Activated T-cell treated with anti-CD3 and anti-CD28 coated beads, Interleukin-2, amount 50 U/mL, for 72 hours (primary cell): ENCODE measurements at places on chromosomes 2 and 18. TPM values are rescaled to one million over a fixed set of nuclear protein-coding genes. Genes with fewer than 3 reads are reported as not detected.

GRCh38 chr2:25435421-25435820 is 93.7 kb upstream of the DNMT3A start:
- H3K27ac ChIP-seq, result no peak overlapping the region
- no peaks in the 10 kb centered on the region for H3K27me3 ChIP-seq
- peaks cover 11% of the 10 kb centered on the region for H3K4me1 ChIP-seq
- H3K36me3 ChIP-seq, result no peaks in the 10 kb centered on the region
- no peak overlapping the region for H3K4me3 ChIP-seq

- no peak overlapping the region for H3K27ac ChIP-seq
- H3K27me3 ChIP-seq, result no peaks in the 10 kb centered on the region
- H3K4me3 ChIP-seq, result no peak overlapping the region
These were observed 76.1 kb downstream of the SMIM21 start for GRCh38 chr18:75351409-75351808.

- H3K27me3 ChIP-seq, result no peaks in the 10 kb centered on the region
- H3K4me1 ChIP-seq, result peaks cover 7% of the 10 kb centered on the region
- DNase-seq, result no peak
- peak overlapping the region; percentile 40 for H3K27ac ChIP-seq
These were observed 15.2 kb downstream of the MRPL35 start for GRCh38 chr2:86214503-86214832.

DNA sequence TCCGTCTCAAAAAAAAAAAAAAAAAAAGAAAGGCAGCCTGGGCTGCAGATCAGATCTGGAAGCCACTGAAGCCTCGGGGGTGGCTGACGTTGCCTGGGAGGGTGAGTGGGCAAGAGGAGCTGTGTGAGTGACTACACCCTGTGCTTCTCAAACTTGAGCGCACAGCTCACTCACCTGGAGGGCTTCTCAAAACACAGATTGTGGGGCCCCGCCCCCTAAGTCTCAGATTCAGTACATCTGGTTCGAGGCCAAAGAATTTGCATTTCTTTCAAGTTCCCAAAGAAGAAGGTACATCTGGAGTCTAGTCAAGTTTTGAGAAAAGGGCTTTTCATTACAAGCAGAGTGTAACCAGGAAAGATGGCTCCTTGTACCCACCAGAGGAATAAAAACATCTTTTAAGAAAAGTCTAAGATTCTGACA is 97.7 kb upstream of the CAB39 start:
- no peaks in the 10 kb centered on the region for H3K36me3 ChIP-seq
- H3K27me3 ChIP-seq, result no peaks in the 10 kb centered on the region
- peak overlapping the region; percentile 63 for H3K27ac ChIP-seq
- peak overlapping the region; percentile 68 for H3K4me3 ChIP-seq

DNA sequence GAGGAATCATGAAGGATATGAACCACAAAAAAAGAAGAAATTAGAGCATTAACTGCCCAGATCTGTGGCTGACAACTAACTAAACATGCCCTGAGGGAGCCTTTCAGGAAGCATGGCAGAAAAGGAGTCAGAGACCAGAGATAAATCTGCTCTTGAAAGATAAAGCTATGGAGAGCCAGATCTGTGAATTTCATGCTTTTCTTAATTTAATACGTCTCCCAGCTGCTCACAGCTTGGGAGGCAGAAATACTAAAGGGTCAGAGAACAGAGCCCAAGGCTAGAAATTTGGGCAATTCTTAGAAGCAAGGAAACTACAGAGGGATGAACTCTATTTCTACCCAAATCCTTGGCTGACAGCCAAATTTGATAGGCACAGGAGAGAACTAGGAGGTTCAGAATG is 223.0 kb upstream of the DPP10 start:
- no peak overlapping the region for H3K4me3 ChIP-seq
- DNase-seq, result no peak
- H3K4me1 ChIP-seq, result no peaks in the 10 kb centered on the region

DNA sequence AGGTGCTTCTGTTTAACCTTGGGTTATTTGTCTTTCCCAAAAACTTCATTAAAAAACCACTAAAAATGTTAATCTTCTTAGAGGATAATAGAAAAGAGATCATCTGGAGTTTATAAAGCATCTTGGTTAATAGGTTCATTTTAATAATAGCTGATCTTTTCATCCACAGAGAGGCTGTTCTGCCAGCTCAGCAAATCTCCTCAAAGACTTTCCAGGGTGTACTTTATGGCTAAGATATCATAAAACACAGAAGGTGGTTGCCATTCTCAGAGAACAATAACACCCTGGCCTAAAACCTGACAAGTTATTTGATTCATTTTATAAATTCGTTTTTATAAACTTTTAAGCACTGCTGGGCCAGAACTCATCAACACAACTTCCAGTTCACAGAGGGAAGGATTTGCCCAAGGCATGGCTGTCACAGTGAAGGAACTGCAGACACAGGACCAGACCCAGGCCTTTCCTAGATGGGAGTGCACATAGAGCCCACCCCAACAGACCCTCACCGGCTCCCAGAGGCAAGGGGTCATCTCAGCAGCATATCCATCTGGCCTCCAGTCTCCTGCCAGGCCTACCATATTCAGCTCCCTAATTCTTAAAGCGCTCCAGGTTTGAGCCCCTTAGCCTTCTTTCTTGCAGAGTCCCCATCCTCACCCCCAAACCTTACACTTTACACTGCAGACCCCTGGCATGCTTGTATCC is 203.4 kb upstream of the RAB6C start:
- no peaks in the 10 kb centered on the region for H3K36me3 ChIP-seq
- H3K27ac ChIP-seq, result no peak overlapping the region
- H3K4me3 ChIP-seq, result no peak overlapping the region
- no peaks in the 10 kb centered on the region for H3K4me1 ChIP-seq
- H3K27me3 ChIP-seq, result no peaks in the 10 kb centered on the region
- no peak for DNase-seq

DNA sequence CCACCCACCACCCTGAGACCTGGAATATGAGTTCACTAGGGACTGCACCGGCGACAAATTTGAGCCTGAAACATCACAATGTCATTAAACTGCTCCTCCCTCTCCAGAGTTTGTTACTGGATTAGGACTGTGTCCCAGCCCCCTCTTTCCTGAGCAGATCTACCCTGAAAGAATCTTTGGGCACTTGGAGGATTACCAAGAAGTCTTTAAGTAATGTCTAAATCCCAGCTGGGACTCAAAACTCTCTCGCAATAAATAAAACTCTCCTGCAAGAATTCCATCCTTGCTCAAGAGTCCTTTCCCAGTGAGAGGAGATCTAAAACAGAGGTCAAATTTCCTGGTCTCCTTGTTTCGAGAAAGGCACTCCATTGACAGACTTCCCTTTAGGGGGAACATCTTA is 20.9 kb downstream of the GKN2 start:
- H3K36me3 ChIP-seq, result no peaks in the 10 kb centered on the region
- DNase-seq, result no peak
- H3K4me3 ChIP-seq, result no peak overlapping the region

DNA sequence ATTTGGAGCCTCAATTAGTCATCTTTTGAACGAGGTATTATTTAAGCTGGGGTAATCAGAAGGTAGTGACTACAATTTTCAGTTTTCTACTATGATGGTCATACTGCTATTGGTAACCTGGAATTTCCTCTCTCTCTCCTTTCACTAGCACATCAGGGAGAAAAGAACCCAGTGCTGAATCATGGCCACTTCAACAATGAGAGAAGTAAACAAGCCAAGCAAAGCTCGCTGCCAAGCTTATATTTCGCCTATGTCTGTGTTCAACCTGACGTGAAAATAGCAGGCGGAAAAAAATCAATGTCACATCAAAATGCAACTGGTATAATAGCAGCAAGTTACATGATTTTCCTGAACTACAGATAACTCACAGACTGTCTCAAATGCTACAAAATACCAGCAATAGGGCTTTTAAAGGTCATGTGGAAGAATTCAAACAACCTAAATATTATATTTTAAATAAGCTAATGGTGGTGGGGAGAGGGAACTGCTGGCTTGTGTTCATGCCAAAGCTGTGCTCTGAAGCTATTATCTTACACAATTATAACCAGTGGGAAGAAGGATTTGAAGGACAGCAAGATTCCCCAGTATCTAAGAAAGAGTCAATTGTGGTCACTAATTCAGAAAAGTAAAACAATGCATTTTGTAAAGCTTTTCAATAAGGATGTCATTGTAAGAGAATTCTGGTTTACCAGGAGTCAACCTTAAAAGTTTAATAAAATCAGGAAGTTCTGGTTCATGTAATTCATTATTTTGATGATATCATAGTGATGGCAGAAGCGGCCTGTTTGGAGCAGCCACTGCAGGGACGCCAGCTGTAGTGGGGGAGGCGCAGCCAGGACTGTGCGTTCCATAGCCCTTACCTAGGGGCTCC is 38.0 kb downstream of the RNF152 start:
- peaks cover 19% of the 10 kb centered on the region for H3K27me3 ChIP-seq
- H3K27ac ChIP-seq, result no peak overlapping the region
- H3K4me3 ChIP-seq, result no peak overlapping the region
- no peaks in the 10 kb centered on the region for H3K36me3 ChIP-seq

DNA sequence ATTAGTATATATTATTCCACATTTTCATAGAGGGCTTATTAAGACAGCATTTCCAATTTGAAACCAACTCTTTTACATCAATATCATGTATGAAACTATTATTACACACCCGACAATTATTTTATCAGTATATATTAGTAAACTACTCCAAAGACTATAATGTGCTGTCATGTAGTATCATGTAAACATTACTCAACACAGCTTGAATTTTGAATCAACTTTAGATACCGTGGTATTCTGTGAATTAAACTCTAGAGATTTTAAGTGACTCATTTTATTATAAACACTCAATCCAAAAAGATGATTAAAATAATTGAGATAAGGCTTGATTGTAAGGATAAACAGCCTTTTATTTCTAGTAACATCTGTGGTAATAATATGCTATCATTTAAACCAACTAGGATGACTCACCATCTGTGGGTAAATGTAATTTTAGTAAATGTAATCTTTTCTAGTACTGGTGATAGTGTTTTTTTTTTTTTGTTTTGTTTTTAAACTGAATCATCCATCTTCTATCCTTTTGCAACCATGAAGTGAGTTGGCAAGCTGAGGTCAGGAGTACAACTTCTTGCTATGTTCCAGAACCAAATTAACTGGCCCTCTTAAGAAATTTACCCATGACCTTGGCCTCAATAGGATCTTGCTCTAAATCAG is 144.3 kb upstream of the SMAD7 start:
- DNase-seq, result no peak
- peaks cover 8% of the 10 kb centered on the region for H3K4me1 ChIP-seq
- no peaks in the 10 kb centered on the region for H3K27me3 ChIP-seq
- H3K27ac ChIP-seq, result no peak overlapping the region
- H3K36me3 ChIP-seq, result peaks cover 10% of the 10 kb centered on the region

DNA sequence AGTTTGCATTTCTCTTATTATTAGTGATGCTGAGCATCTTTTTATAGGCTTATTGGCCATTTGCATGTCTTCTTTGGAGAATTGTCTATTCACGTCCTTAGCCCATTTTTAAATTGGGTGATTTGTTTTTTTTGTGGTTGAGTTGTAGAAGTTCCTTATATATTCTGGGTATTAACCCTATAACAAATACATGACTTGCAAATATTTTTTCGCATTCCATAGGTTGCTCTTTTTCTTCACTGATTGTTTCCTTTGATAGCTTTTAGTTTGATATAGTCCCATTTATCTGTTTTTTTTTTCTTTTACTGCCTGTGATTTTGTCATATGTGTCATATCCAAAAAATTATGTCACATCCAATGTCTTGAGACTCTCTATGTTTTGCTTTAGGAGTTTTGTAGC is 243.6 kb downstream of the GPD2 start:
- H3K4me3 ChIP-seq, result no peak overlapping the region
- H3K4me1 ChIP-seq, result no peaks in the 10 kb centered on the region
- no peak overlapping the region for H3K27ac ChIP-seq
- DNase-seq, result no peak
- peaks cover 12% of the 10 kb centered on the region for H3K27me3 ChIP-seq
- no peaks in the 10 kb centered on the region for H3K36me3 ChIP-seq

DNA sequence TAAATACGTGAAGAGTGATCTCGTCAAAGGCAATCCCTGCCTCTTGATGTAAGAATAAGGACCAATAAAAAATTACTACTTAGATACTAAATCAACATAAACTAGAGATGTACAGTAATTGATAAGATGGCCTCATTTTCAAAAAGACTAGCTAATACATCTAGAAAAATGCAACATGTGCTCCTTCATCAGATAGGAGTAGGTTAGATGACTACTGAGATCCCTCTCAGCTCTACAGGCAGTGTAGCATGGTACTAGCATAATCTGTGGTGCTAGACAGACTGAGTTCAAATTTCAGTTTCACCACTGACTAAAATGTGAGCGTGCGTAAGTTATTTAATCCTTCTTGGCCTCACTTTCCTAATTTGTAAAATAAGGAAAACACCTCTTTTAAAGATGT is 82.6 kb upstream of the FRZB start:
- H3K27ac ChIP-seq, result no peak overlapping the region
- H3K4me1 ChIP-seq, result peaks cover 8% of the 10 kb centered on the region
- DNase-seq, result no peak
- H3K27me3 ChIP-seq, result no peaks in the 10 kb centered on the region
- H3K4me3 ChIP-seq, result no peak overlapping the region

DNA sequence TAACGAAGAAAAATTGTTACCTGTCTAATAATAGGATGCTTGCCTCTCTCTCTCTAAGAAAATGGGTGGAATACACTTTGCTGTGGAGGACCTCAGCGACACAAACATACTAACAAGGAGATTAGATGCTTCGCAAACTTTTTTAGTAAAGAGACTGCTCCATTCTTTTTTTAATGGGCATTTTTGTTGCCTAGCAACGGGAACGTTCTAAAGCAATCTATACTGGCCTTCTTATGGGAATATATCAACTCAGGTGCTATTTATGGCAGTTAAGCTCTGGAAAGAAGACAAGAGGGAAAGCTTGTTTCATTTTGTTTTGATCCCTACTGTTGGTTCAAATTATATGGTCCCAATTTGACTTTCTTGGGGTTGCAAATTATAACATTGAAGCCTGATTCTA is 86.8 kb upstream of the CBLN2 start:
- H3K36me3 ChIP-seq, result no peaks in the 10 kb centered on the region
- DNase-seq, result no peak
- no peaks in the 10 kb centered on the region for H3K4me1 ChIP-seq
- no peak overlapping the region for H3K27ac ChIP-seq
- H3K27me3 ChIP-seq, result no peaks in the 10 kb centered on the region

- H3K27ac ChIP-seq, result no peak overlapping the region
- no peak for DNase-seq
- peaks cover 10% of the 10 kb centered on the region for H3K4me1 ChIP-seq
- no peaks in the 10 kb centered on the region for H3K36me3 ChIP-seq
These were observed 49.1 kb upstream of the MAPRE3 start for GRCh38 chr2:26921323-26921722.

GRCh38 chr2:82667491-82667890 is 1791.6 kb downstream of the SUCLG1 start:
- no peak overlapping the region for H3K4me3 ChIP-seq
- no peaks in the 10 kb centered on the region for H3K27me3 ChIP-seq
- no peak for DNase-seq
- no peaks in the 10 kb centered on the region for H3K36me3 ChIP-seq
- no peaks in the 10 kb centered on the region for H3K4me1 ChIP-seq
- no peak overlapping the region for H3K27ac ChIP-seq

GRCh38 chr18:44761812-44762211 is 81.1 kb downstream of the SETBP1 start:
- no peak for DNase-seq
- H3K4me1 ChIP-seq, result peaks cover 40% of the 10 kb centered on the region
- H3K27me3 ChIP-seq, result peaks cover 26% of the 10 kb centered on the region
- peaks cover 9% of the 10 kb centered on the region for H3K36me3 ChIP-seq
- peak overlapping the region; percentile 26 for H3K27ac ChIP-seq

The CPLX4 gene
- not detected for total RNA-seq

The D2HGDH gene
- total RNA-seq, result 24.0 TPM

The INHA gene
- total RNA-seq, result not detected

The DHRS9 gene
- 4.6 TPM for total RNA-seq

The RAX gene
- not detected for total RNA-seq

The RAPH1 gene
- 3.7 TPM for total RNA-seq

The TCF7L1 gene
- 0.16 TPM for total RNA-seq

The CCDC121 gene
- 0.28 TPM for total RNA-seq

The NEMP2 gene
- total RNA-seq, result 22.3 TPM
